ENCODE measurements at places on chromosomes 16 and 17. TPM values are rescaled to one million over a fixed set of nuclear protein-coding genes. Genes with fewer than 3 reads are reported as not detected.

GRCh38 chr17:46901291-46901690 lies 21.7 kb upstream of the GOSR2 start:
- no peak for DNase-seq
- H3K36me3 ChIP-seq: no peaks in the 10 kb centered on the region
- peaks cover 2% of the 10 kb centered on the region for H3K4me1 ChIP-seq

- no peaks in the 10 kb centered on the region for H3K36me3 ChIP-seq
- H3K4me1 ChIP-seq: no peaks in the 10 kb centered on the region
- no peaks in the 10 kb centered on the region for H3K27me3 ChIP-seq
- H3K4me3 ChIP-seq: no peak overlapping the region
Observed at GRCh38 chr16:19745286-19746010, 27.4 kb downstream of the IQCK start.

- H3K4me1 ChIP-seq: peaks cover 62% of the 10 kb centered on the region
- DNase-seq: no peak
- H3K36me3 ChIP-seq: peaks cover 12% of the 10 kb centered on the region
- H3K27ac ChIP-seq: peak overlapping the region; percentile 34
- H3K27me3 ChIP-seq: no peaks in the 10 kb centered on the region
- H3K4me3 ChIP-seq: peak overlapping the region; percentile 85
Observed at GRCh38 chr17:28042721-28043291, 329 bp downstream of the NLK start.

DNA sequence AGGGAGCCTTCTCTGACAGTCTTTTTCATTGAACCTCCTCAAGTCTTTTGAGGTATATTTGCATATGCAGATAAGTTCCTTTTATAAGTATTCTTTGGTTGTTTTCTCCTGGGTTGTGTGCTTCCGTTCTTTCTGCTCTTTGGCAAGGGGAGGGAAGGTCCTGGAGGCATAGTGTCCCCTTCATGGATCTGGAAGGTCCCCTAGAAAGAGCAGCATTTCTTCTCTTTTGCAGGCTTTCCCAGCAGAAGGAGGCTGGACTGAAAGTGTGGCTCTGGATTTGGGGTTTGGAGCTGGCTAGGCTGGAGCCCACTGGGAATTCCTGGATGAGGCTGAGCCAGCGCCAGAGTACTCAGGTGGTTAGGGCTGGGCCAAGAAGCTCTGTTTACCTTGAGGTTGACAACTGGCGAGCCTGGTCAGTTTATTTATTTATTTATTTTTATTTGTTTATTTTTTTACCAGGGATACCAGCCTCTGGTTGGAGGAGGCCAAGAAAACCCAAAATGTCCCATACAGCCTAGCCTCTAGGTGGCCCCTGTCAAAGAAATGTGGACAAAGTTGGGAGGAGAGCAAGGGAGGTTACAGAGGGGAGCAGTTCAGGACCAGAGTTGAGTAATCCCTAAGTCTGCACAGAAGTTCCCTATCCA lies 5.4 kb upstream of the TOP2A start:
- H3K36me3 ChIP-seq: no peaks in the 10 kb centered on the region
- no peaks in the 10 kb centered on the region for H3K27me3 ChIP-seq
- peaks cover 38% of the 10 kb centered on the region for H3K4me1 ChIP-seq
- no peak for DNase-seq
- no peak overlapping the region for H3K27ac ChIP-seq
- no peak overlapping the region for H3K4me3 ChIP-seq

Gene TMC6
- 119 TPM for total RNA-seq

- H3K36me3 ChIP-seq: no peaks in the 10 kb centered on the region
- H3K27me3 ChIP-seq: peaks cover 3% of the 10 kb centered on the region
- H3K27ac ChIP-seq: no peak overlapping the region
- no peaks in the 10 kb centered on the region for H3K4me1 ChIP-seq
Observed at GRCh38 chr17:10547351-10547750, 2.1 kb downstream of the MYH2 start.

DNA sequence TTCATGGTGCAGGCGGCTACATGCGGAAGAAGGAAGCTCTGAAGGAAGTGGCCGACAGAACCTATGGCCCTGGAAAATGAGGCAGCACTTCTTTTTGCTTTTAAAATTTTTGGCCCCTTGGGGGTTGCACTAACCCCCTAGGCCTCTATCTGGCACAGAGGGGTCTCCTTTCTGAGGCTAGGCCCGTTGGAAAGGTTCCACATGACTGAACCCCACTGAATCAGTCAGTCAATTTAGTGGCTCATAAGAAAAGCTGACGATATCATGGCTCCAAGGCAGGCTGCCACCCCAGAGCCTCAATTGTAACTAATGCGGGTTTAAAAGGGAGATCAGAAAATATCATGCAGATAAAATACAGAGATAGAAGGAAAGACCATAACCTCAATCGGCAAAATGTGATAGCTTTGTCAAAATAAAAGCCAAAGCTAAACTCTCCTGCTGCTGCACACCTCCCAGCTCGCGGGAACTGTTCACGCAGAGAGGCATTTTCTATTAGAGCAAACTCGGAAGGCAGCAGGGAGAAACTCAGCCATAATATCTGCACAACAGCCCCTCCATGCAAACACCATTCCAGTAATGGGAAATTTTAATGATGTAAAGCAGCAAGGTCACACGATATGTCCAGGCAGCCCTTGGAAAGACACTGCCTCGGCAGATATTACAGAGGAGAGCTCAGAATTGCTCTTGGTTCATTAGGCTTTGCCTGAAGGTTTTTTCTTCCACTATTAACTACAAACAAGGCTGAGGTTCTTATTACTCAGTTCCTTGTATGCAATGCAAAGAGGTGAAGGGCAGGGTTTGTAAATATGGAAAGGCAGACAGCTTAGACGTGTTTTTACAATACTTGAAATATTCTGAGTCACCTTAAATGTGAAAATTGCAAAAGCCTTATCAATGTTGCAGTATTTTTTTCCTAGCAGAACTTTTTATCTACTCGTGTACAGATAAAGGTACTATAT lies 200.4 kb upstream of the PMFBP1 start:
- H3K36me3 ChIP-seq: peaks cover 7% of the 10 kb centered on the region
- H3K4me1 ChIP-seq: no peaks in the 10 kb centered on the region
- H3K27me3 ChIP-seq: no peaks in the 10 kb centered on the region
- DNase-seq: no peak
- no peak overlapping the region for H3K27ac ChIP-seq

Gene B4GALNT2
- not detected for total RNA-seq

DNA sequence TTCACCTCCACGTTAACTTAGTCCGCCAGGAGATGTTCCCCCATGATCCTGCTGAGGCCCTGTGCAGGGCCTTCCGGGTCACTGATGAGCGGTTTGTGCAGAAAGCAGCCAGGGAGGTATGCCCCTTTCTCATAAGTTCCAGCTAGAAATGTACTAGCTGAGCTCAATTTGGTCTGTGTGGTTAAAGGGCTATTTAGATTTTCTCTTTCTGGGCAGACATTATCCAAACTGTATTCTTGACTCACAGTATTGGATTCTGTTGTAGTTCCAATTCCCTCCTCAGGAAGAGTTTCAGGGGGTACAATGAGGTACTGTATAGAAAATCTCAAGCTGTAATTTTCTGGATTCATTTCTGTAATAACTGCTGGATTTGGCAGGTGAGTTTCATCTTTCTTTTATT lies 137.1 kb downstream of the TRIM37 start:
- H3K27me3 ChIP-seq: no peaks in the 10 kb centered on the region
- no peak overlapping the region for H3K4me3 ChIP-seq
- H3K4me1 ChIP-seq: peaks cover 5% of the 10 kb centered on the region
- H3K36me3 ChIP-seq: no peaks in the 10 kb centered on the region

DNA sequence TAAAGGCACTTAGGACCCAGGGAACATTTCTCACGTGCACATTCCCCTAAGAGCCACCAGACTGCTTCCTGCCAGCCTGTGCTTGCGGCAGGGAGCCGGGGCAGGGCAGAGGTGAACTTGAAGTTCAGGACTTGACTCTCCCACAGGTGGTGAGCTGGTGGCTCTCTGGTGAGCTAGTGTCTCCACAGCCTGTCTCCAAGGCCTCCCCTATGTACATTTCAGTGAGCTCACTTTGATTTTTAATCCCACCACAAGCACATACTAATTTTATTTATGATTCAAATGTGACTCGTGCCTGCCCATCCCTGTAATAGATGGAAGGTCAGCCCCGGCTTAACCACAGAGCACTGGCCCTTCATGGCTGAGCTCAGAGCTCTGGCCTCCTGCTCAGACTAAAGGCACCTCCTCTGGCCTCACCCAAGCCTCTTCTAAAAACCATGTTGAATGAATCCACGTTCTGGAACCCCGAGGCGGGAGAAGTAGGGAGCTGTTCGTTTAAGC lies 9.2 kb downstream of the SNN start:
- H3K4me3 ChIP-seq: no peak overlapping the region
- H3K36me3 ChIP-seq: peaks cover 7% of the 10 kb centered on the region
- H3K4me1 ChIP-seq: peaks cover 74% of the 10 kb centered on the region
- H3K27me3 ChIP-seq: no peaks in the 10 kb centered on the region

GRCh38 chr16:24645739-24646645 lies 83.5 kb upstream of the TNRC6A start:
- DNase-seq: no peak
- peaks cover 33% of the 10 kb centered on the region for H3K27me3 ChIP-seq
- no peaks in the 10 kb centered on the region for H3K4me1 ChIP-seq
- no peak overlapping the region for H3K27ac ChIP-seq

- no peak for DNase-seq
- no peaks in the 10 kb centered on the region for H3K4me1 ChIP-seq
- H3K36me3 ChIP-seq: no peaks in the 10 kb centered on the region
- no peak overlapping the region for H3K4me3 ChIP-seq
- H3K27ac ChIP-seq: no peak overlapping the region
Observed at GRCh38 chr17:6078458-6078871, 8.3 kb downstream of the WSCD1 start.

GRCh38 chr17:3029213-3029913 lies 34.0 kb downstream of the OR1D5 start:
- no peak for DNase-seq
- no peak overlapping the region for H3K4me3 ChIP-seq
- H3K27ac ChIP-seq: no peak overlapping the region
- no peaks in the 10 kb centered on the region for H3K27me3 ChIP-seq
- H3K4me1 ChIP-seq: no peaks in the 10 kb centered on the region

DNA sequence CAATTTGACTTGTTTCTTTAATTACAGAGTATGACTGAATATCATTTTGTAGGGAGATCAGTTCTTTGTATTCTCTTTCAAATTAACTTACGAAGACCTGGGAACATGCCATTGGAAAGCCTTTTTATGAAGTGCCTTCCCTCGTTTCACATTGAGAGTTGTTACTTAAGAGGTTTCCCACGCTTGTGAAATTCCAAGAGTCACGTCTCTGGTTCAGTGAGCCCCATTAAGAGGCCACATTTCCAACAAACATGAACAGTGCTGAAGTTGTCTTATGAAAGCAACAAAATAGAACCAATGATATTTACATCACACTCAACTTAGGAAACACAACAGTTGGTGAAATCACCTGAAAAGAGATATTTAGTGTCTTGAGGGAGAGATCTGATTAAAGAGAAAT lies 334.1 kb downstream of the TOX3 start:
- no peak overlapping the region for H3K27ac ChIP-seq
- no peaks in the 10 kb centered on the region for H3K27me3 ChIP-seq
- no peak overlapping the region for H3K4me3 ChIP-seq
- no peaks in the 10 kb centered on the region for H3K4me1 ChIP-seq
- DNase-seq: no peak

Data from activated naive CD8-positive, alpha-beta T cell treated with anti-CD3 and anti-CD28 coated beads for 36 hours (primary cell).